Cerebellar nuclear complex (tissue), 1 donor: ENCODE measurements at places on chromosomes 2 and 18.

GRCh38 chr18:10463741-10464140 lies 9.3 kb downstream of the APCDD1 start:
- DNase-seq: no peak

GRCh38 chr2:84380875-84381274 lies 78.2 kb downstream of the SUCLG1 start:
- no peak for DNase-seq

DNA sequence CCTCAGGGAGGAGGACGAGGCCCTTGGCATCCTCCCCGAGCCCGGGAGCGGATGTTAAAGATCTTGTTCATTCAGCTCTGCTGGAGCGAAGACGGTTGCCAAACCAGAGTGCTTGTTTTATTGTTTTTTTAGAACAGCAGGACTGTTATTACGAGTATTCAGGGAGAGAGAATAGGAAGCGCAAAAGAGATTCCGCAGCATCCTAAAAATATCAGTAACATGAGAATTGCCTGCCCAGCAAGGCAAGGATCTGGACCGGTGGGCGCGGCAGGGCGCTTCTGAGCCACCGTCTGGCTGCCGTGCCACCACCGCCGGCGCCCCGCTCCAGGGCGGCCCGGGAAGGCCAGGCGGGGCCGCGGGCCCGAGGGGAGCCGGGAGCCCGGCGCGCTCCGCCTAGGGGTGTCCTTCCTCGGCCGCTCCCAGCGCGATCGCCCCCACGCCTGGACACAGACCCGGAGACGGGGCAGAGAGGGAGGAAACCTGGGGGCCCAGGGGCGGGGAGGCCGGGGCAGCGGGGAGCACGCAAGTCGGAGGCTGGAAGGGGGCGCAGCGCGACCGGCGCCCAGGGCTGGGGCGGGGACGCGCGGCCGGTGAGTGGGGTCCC lies 843 bp downstream of the CYS1 start:
- no peak for DNase-seq

DNA sequence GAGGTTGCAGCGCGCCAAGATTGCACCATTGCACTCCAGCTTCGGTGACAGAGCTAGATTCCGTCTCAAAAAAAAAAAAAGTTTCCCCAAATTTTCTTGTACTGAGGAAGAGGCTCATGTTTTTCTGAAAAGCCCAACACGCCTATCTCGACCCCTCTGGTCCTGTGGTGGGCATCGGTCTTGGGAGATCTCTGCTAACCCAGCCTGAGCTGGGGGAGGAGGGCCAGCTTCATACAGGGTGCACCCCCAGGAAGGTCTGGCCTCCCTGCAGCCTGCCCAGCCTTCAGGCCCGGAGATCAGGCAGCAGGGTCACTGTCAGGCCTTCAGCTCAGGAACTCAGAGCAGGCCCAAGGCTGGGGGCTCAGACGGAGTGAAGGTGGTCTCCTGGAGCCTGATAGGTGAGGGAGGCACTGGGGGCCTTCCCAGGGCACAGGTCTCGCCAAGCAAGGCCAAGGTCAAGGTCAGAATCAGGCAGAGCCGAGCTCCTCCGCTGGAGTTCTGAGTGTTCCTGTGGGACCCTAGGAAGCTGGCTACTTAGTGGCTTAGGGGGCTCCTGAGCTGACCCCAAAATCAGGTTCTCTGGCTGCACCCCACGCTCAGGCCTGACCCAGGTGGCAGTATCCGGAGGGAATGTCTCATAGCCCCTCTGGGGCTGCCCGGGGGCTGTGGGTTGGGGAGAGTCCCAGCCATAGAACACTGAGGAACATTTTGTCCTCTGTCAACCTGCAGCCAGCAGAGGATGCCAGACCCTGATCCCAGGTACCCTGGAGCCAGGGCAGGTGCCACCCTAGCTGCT lies 37.9 kb upstream of the SMAD7 start:
- DNase-seq: no peak

DNA sequence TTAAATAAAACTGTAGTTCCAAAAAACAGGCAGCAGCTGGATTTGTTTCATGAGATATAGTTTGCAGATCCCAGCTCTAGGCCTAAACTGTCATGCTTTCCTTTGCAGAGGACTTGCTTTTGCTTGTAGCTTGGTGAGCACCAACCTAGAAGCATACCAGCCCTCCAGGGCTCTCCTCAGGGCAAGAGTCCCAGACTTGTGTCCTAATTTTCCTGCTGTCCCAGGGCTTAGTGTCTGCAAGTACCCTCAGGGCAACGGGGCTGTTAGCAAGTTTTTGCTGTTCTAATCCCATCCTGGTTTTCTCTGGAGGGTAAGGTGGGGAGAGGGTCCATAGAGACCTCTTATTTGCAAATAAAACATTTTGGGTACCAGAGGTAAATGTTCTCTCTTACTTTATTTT lies 59.5 kb downstream of the TMEM17 start:
- DNase-seq: no peak

DNA sequence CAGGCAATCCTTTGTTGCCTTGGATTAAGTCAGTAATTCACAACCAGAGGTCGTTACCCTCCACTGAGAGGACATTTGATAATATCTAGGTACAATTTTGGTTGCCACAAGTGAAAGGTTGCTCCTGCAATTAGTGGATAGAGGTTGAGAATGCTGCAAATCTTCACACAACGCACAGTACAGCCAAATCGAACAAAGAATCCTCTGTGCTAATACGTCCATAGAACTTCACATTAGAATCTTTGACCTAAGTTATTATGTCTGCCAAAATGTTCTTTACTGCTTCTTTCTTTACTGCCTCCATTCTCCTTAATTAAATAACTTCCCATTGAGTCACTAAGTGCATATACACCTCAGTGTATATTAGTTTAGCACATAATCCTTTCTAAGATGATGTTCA lies 879.5 kb downstream of the TRIB2 start:
- no peak for DNase-seq

DNA sequence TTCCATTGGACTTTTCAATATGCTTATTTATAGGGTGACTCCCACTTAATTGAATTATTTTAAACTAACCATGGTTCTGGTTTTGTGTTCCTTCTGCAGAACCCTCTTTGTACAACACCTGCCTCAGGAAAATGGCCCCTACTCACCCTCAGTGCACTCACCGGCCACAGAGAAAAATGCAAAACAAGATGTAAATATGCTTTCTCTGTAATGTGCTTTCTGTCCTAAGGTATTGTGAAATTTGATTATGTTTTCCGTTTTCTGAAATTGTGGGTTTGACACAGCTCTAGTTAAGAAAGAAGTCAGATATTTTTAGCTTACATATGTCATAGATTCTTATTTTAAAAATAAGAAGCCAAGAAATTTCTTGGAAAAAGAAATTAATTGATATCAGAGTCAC lies 357.7 kb upstream of the SMIM21 start:
- DNase-seq: no peak

DNA sequence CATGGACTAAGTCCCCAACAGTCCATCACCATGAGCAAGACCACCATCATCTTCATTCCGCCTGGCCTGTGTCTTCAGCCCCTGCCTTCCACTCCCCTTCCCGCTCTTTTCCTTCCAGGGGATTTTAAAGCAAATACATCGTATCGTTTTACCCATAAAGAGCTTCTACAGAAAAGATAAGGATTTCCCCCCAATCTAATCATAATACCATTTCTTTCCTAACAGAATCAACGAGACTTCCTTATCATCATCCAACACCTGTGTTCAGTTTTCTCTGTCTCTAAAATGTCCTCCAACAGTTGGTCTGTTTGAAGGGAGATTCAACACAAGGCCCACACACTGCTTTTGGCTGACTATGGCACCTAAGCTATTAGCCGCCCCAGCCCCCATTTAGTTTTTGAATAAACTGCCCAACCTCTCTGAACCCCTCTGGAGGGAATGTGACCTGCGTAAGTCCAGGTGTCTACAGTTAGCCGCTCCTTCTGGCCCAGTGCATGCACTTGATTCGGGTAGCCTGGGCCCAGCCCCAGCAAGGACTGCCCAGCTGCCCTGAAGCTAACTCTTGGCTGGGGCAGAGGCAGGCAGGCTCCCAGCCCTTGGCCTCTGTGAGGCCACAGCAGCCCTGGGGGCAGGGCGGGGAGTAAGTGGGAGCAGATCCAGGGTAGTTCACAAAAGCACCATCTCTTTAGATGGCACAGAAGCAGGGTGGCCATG lies 25.3 kb upstream of the SEMA4C start:
- no peak for DNase-seq

DNA sequence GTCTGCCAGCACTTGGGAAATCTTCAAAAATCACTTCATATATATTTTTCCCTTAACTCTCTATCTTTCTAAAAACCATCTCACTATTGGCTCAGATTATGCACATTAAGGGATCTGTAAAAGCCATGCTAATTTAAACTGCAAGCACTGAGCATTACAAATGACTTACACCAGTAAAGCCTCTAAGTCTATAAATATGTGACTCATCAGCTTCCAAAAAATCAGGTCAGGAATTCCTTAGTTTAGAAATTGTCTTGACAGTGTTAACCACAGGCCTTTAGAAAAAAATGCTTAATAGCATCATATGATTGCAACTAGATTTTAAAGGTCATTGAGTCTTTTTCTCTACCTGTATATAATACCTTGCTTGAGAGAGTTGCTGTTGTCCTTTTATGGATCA lies 1113.6 kb upstream of the PIK3C3 start:
- no peak for DNase-seq

DNA sequence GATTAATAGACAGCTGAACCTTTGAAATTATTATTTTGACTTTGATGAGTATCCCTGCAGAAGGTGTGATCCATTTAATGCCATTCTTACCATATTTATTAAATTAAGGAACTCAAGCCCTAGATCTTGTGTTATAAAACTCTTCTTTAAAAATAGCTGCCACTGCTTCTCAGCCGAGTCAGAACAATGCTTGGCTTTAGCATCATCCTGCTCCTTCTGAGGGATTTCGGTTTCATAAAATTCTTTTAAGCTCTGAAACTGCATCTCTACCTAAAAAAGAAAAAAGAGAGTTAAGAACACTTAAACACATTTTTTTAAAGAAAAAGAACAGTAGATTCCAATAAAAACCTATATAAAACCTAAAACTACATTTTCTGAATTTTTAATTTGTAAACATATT lies 70.7 kb upstream of the TTN start:
- DNase-seq: no peak

GRCh38 chr2:102848366-102848839 lies 86.6 kb downstream of the TMEM182 start:
- no peak for DNase-seq

DNA sequence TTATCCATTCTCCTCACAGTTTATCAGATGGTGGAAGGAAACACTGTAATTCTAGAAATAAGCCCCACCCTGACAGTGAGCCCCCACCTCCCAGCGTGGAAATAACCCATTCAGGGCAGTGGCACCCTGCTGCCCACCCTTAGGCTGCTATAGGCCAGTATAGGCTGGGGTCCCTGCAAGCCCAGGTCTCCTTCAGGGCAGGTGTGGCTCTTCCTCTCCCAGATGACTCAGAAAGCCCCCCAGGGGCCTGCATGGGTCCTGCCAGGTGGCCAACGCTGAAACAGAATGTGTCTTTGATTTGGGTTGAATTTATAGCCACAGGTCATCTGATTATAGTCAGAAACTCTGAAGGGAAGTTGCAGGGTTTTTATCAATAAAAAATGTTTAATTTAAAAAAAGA lies 136.4 kb downstream of the SH3RF3 start:
- no peak for DNase-seq

DNA sequence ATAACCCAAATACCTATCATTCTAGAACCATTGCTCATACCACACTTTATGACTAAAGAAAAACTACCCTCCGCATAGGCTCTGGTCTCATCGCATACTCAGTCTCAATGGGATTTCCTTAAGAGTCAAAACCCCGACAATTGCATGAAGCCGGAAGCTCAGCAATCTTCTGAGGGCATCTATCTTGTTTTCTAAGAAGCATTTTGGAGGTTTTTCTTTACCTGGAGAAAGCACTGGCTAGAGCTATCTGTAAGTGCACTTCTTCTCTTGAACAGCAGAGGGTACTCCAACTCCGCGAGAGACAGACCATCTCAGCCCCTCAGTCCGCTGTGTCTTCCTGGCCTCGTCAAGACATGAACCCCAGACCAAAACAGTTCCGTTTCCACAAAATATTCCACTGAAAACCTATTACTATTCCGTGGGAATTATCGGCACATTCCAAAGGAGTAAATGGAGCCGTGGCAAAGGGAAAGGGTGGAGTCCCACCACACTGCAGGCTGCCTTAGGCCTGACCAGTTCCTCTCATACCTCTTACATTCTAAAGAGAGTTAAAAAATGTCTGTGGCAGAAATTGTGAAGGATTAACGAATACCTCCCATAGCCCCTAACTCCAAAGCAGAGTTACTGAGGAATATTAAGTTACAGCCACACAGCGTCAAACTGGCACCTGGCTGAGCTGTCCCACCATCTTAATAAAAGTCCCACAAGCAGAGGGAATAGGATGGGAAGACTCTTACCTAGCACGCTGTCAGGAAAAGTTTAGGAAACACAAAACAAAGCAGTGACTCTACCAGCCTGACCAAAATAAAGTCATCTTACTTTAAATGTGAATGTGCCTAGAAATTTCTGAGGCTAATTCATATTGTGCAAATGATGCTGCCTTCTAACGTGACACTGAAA lies 325.6 kb upstream of the VRK2 start:
- DNase-seq: no peak

GRCh38 chr2:240298803-240299709 lies 136.4 kb upstream of the GPC1 start:
- DNase-seq: no peak

DNA sequence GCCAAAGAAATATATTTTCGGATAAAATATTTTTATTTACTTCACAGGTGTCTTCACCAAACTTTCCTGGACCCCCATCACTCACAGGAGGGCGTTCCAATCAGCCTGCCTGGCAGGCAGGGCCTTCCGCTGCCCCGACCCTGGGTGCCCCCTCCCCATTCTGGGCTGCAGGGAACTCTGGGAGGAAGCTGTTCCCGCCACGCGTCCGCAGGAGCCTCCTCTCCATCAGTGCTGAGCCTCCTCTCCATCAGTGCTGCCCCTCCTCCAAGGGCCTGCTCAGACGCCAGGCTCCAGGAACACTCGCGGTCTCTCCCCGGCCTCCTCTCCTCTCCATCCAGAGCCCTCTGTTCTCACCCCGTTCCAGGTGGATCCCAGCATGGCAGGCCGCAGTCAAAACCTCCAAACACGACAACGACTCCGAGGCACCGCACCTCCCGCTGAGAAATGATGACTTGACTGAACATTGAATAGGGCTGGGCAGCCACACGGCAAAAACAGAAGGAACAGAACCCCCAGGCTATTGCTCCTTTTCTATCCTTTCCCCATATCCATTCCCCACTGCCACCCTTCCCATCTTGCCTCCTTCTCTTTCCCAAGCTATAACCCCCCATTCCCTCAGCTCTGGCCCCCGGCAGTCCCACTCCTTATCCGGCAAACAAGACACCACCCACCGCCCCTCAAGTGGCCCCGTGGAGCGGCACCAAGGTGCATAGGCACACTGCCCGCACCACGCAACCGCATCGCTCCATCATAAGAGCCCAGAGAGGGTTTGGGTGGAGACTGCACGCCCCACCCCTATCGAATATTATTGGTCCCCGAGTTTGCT lies 268.6 kb upstream of the RAB6C start:
- no peak for DNase-seq

DNA sequence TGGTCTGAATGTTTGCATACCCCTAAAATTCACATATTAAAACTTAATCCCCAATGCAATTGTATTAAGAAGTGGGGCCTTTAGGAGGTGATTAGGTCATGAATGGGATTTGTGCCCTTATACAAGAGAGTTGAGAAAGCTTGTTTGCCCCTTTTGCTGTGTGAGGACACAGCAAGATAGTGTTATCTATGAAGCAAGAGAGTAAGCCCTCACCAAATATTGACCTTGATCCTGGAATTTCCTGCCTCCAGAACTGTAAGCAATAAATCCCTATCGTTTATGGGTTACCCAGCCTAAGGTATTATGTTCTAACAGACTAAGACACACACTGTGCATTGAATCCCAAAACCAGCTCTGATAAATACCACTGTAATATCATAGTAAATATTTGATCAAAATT lies 32.2 kb downstream of the NR4A2 start:
- DNase-seq: no peak
